ENCODE measurements at places on chromosomes 1 and 21.

GRCh38 chr1:233081735-233082134, 131.3 kb downstream of the NTPCR start:
- DNase-seq: peak; percentile 49

DNA sequence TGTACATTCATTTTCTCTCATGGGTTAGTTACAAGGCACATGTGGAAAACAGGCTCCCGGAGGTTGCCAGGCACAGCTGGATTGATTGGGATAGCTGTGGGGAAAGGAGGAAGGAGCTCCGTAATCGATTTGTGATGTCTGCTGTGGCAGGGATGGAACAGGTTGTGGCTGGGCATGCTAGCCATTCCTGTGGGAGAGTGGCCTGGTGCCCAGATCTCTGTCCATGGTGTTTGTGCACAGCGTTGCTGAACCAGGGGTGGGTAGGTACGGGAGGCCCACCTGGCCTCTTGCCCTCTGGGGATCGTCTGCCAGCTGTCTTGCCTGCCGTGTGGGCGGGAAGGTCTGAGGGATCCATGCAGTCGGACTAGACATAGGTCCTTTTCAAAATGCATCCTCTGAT, 302.8 kb upstream of the VAMP3 start:
- DNase-seq: no peak

- no peak for DNase-seq
These were observed 14.7 kb downstream of the PRDM15 start for GRCh38 chr21:41864311-41865001.

- no peak for DNase-seq
These were observed 415.1 kb downstream of the LRRIQ3 start for GRCh38 chr1:73782901-73783300.

- no peak for DNase-seq
These were observed 71.0 kb downstream of the CD46 start for GRCh38 chr1:207822602-207823451.

GRCh38 chr21:26849428-26850115, 4.4 kb upstream of the ADAMTS1 start:
- DNase-seq: no peak

DNA sequence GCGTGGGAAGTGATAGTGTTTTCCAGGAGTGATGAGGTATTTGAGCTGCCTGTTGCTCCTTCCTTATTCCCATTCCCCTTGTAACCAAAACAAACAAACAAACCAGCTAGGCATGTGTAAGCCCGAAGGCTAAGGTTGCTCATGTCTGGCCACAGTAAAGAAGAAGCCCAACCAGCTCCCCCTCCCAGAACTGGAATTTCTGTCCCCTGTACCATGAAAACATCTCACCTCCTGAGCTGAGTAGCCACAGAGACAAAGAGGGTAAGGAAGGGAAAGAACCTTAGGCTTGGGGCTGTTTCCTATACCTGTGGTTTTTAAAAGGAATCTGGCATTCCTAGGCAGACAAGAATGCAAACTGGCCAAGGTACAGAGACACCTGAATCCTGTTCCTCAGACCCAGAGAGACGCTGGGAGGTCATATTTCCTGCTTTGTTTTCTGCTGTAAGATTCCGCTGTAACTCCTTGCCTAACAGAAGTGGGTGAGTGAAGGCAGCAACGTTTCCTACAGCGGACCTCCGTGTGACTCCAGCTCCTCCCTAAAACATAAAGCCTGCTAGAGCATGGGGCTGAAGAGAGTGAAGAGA, 41.7 kb upstream of the RAB4A start:
- DNase-seq: peak; percentile 40

GRCh38 chr1:39726600-39726999, 12.1 kb upstream of the PPIE start:
- no peak for DNase-seq

GRCh38 chr1:185343306-185343705, 26.3 kb upstream of the IVNS1ABP start:
- no peak for DNase-seq

DNA sequence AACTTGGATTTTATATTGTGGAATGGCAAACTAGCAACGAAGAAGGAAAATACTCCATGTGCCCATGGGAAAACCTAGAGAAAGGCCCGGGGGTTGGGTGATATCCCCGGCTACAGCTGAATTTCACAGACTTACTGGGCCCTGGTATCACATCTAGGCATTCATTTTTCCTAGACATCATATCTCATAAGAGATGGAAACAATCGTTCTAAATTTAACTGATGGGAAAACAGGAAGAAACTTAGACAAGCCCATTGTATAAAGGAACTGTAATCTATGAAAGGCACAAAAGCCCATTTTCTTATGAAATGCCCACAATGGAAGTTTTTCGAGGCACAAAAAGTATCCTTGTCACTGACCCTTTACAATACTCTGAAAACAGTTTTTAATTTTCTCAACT, 407.9 kb upstream of the LYPLAL1 start:
- DNase-seq: no peak

GRCh38 chr1:173628888-173629287, 6.2 kb upstream of the TEX50 start:
- DNase-seq: no peak

DNA sequence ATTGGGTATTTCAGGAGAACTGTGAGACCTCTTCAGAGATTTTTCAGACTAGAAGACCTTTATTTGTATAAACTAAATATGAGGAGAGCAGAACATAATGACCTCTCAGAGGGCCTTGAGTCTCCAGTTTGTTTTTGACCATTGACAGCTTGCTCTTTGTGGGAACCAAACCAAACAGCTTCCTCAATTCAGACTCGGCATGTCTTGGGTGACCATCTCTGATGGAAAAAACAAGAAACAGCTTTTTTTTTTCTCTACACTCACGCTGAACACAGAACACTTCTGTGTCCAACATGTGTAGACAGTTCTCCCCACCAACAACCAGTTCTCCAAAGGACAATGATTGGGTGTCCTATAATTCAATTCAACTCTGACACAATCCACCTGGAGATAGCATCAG, 11.5 kb downstream of the ATP1A4 start:
- no peak for DNase-seq

- no peak for DNase-seq
These were observed 4.5 kb upstream of the TRIM67 start for GRCh38 chr1:231157311-231157710.

GRCh38 chr1:39833121-39833520, 44.5 kb upstream of the BMP8B start:
- DNase-seq: no peak

DNA sequence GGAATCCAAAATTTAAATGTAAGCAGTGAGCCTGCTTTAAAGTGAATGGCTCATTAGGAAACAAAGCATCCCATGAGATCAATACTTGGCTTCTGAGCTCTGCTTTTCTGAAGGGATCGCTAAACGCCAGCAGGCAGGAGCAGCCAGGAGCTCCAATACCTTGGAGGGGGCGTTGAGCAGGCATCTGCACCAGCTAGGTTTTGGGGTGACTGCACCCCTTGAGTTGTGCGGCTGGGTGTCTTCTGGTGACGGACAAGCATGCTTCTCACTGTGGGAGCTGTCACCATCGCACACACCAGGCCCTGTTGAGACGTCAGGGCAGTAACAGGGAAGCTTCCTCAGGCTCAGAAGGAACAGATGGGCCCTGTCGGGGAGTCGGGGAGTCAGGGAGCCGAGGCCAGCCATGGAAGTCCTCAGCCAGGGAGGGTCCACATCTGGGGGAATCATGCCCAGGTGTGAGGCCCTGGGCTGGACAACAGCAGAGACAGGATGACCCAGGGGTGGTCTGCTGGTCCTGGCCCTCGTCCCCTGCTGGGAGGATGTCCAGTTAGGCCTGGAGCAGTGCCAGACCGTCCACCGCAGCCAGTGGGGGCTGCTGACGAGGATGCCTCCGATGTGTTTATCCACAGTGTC, 57.9 kb upstream of the ADARB1 start:
- peak; percentile 57 for DNase-seq

DNA sequence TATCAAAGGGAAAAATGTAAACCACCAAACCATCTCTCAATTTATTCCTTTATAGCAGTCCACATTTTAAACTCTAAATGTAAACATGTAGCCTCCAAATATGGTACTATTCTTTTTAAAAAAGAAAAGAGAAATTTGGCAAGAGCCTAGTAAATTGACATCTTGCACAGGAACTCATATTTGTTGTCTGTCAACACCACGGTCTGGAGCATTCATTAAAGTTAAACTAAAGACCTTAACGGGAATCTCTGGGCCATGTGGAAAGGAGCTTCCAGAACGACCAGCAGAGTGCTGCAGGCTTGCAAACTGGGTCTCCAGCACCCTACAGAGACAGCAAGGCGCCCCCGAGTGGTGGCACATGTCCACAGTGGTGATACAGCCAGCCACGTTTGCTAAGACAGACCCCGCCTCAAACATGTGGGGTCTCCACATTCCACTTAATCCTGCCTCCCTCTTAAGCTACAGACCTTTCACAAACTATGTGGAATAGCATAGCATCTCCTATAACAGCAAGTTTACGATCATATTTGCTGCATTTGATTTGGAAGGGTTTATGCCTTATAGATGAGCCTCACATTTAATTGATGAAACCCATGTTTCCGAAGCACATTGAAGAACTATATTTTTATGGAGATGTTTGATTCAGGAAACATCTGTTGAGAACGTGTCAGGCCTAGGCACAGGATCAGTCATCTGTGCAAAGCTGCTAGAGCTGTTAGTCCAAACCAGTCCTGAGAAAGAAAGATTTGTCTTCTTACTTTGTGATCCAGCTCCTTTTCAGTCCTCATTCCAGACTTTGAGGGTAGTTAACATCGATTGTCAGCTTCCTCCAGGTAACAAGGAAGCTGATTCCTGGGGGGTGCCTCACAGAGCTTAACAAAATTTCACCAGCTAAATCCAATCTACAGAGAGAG, 96.4 kb upstream of the BACE2 start:
- peak; percentile 48 for DNase-seq

- no peak for DNase-seq
These were observed 5.6 kb downstream of the RUNX1 start for GRCh38 chr21:35043549-35043948.

- DNase-seq: no peak
These were observed 1.9 kb downstream of the ARHGEF19 start for GRCh38 chr1:16210581-16210980.

- DNase-seq: no peak
These were observed 19.5 kb downstream of the SCYL3 start for GRCh38 chr1:169874229-169874628.

DNA sequence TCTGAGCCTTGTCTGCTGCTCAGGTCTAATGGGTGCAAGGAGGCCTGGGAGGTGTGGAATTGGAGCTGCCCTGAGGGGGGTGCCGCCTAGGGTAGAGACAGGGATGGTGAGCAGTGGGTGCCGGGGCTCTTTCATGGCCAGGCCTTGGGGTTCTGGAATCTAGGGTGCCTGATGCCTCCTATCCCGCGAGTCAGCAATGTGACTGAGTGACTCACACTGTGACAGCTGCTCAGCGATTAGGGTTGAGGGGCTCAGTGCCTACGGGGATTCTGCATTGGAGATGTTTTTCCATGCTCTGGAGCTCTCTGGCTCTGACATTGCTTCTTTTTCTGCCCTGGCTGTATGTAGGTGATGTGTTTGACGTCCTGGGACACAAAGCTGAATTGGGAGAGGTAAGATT, 16.8 kb downstream of the ATP8B2 start:
- DNase-seq: no peak

DNA sequence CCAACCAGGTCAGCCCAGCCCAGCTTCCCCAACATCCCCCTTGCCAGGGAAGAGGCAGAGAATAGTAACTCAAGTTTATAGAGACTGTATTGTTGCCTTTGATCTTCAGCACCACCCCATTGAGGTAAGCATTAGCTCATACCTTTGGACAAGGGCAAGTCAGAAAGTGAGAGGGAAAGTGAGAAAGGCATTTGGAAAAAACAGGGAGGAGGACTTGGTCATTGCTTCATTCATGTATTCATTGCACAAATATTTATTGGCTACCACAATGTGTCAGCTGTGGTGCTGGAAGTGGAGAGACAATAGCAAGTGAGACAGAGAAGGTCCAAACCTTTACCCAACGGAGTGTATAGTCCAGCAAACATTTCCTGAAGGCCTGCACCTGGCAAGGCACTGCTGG, 561.2 kb downstream of the KIF26B start:
- no peak for DNase-seq

- DNase-seq: no peak
These were observed 27.9 kb downstream of the ANGEL2 start for GRCh38 chr1:212987702-212988322.

DNA sequence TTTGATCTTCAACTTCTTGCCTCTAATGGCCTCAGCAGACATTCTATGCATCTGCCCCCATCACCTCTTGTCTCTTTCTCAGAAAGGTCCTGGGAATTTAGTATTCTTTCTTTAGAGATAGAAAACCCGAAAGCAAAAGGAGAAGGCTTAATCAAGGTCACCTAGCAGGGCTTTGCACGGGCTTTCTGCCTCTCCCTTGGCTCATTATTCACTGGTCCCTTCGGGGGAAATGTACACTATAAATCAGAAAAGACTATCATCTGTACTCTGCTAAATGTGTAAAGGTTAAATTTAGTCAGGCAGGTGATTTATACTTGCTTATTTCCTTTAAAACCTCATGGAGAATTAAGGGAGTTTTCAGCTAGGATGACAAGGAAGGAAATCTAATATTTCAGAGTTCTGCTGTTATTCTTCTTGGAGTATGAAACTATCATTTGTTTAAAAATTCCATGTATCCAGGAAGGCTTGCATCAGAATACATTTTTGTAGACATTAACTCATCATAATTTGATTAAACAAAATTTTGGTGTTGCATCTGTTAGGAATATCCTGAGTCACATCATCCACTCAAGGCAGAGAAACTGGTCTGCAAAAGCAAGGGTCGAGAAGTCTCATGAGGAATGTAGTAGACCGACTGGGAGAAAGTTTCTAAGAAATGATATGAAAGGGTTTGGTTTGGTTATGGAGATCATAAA, 124.6 kb downstream of the GABPA start:
- no peak for DNase-seq

DNA sequence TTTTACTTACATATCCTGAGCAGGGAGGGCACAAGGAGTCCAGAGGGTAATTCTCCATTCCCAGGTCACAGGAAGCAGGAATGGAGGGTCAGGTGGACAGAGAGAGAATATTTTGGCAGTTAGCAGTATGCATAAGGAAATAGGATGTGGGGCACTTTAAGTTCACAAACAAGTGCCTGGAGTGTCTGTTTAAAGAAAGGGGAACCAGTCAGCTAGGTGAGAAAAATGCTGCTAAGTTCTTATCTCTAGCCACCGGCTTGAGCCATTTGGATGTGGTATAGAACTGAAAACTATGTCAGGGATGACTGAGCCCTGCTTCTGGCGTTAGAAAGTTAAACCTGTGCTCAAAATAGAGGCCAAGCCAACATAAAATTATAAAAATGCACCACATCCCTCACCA, 739.7 kb upstream of the NCAM2 start:
- no peak for DNase-seq

DNA sequence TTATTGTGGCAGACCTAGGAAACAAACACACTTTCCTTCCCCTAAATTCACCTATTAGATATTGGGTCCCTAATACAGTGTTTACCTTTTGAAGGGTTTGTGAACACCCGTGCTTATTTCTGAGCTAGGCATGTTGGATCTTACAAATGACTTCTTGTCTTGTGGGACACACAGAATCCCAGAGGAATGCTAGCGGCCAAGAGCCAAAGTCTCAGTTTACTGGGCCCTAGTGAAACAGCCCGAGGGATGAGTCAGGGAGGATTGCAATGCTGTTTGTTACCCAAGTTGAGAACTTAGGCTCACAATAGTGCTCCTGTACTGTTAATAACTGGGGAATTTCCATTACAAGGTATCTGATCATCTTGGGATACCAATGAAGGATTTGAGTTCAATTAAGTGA, 100.1 kb upstream of the AKT3 start:
- DNase-seq: no peak

GRCh38 chr1:109361069-109361468, 36.6 kb downstream of the SORT1 start:
- DNase-seq: no peak

All from right hindlimb (tissue), 1 donor.